ENCODE measurements at places on chromosomes 2 and 18.

- DNase-seq = no peak
These were observed 109.3 kb downstream of the FHOD3 start for GRCh38 chr18:36406805-36407204.

GRCh38 chr2:189608170-189608569 is 27.6 kb upstream of the SLC40A1 start:
- DNase-seq = no peak

GRCh38 chr2:138752197-138752956 is 27.8 kb downstream of the NXPH2 start:
- no peak for DNase-seq

GRCh38 chr2:17191223-17191622 is 327.0 kb downstream of the RAD51AP2 start:
- DNase-seq = no peak

DNA sequence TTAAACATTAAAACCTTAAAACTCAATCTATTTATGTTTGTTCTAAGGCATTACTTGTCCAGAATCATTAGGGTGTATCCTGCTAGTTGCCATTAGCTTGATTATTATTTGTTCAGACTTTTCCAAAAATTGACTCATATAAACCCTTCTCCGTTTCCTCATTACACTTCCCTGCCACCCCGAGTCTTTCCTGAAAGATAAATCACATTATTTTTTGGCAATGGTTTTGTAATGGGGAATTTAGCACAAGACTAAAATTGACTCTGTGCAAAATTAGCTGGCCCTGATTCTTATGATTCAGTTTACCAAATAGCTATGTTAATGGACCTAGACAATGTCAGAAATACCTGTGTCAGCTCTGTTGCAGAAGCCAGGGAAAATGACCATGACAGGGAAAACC is 112.2 kb upstream of the NT5C1B start:
- DNase-seq = no peak

GRCh38 chr2:28282861-28283646 is 109.6 kb upstream of the FOSL2 start:
- no peak for DNase-seq

DNA sequence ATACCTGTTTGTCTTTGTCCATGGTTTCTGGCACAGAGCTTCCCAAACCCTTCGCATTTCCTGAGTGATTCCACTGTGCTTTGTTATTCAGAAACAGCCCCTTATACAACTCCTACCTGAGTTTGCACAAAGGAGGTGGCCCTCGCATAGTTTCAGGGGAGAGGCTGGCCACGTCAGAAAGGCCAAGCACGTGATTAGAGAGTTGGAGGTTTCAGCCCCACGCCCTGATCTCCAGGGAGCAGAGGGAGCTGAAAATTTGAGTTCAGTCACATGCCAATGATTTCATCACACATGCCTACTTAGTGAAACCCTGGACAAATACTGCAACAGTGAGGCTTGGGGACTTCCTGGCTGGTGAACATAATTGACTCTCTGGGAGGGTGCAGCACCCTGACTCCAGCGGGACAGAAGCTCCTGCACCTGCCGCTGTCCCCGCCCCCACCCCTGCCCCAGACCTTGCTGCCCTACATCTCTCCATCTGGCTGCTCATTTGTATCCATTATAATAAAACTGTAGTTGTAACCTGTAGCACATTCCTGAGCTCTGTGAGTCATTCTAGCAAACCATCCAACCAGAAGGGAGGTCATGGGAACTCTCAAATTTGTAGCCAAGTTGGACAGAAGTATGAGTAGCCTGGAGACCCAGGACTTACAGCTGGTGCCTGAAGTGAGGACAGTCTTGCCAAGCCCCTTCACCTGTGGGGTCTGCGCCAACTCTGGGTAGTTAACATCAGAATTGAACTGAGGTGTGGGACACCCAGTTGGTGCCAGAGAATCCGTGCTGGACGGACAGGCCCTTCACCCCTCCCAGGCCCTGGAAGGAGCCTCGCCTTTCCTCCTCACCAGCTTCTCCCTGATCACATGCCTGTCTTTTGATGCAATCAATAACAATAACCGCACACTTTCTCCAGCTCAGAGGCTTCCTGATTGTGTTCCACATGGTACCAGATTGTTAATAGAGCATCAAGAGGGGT is 224.3 kb downstream of the ANAPC1 start:
- DNase-seq = no peak

DNA sequence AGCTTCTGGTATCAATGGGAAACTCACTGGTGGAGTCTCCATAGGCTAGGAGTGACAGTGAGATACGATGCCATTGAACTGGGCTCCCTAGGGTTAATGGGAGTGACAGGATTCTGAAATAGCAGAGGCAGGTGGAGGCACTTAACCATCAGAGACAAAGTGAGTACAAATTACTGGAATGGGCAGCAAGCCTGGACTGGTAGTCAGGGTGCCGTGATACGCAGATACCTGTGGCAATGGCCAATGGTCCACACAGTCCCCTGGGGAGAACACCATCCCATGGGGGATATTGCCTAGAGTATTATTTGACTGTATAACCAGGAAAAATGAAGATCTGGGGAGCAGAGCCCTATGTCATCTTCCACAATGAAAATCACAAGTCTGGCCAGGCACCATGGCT is 17.3 kb downstream of the CHCHD5 start:
- no peak for DNase-seq

- DNase-seq = no peak
These were observed 3.7 kb downstream of the NEURL3 start for GRCh38 chr2:96501471-96501874.

DNA sequence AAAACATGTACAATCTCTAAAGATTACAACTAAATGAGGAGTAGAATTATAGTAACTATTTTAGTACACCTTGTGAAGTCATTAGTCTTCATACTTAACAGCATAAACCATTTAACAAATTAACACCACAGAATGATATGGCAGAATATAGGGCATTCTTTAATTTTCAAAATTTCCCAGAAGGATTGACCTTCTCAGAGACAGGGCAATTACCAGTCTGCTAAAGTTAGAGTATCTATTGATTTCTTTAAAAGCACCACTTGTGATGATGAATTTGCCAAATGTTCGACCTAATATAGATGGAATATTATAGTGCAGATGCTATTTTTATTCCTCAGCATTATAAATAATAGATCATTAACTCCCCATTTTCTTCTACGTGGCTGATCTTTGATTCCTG is 192.6 kb downstream of the DPP4 start:
- DNase-seq = no peak

DNA sequence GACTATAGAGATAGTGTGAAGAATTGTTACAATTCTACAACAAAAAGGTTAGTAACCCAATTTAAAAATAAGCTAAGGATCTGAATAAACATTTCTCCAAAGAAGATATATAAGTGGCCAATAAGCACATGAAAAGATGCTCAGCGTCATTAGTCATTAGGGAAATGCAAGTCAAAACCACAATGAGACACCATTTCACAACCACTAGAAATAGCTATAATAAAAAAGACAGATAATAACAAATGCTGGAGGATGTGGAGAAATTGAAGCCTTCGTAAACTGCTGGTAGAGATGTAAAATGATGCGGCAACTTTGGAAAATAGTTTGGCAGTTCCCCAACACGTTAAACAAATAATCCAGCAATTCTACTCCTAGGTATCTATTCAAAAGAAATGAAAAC is 366.5 kb upstream of the POU3F3 start:
- DNase-seq = no peak

- no peak for DNase-seq
These were observed 332.4 kb upstream of the MYT1L start for GRCh38 chr2:2663401-2664036.

DNA sequence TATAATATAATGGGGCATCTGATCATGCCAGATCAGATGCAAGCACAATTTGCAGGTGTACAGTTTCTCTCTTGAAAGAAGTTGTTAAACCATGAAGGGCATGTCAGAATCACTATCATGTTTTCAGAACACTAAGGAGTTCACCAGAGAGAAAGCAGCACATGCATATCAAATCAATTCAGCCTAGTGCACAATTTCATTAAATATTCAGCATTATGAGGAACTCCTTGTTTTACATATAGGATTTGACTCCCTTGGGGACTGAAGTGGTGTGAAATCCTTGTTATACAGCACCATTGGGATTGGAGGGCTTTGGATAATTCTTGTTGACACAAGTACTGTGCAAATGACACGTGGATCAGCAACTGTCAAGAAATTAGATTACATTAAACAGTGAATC is 562.1 kb upstream of the KLHL29 start:
- no peak for DNase-seq

DNA sequence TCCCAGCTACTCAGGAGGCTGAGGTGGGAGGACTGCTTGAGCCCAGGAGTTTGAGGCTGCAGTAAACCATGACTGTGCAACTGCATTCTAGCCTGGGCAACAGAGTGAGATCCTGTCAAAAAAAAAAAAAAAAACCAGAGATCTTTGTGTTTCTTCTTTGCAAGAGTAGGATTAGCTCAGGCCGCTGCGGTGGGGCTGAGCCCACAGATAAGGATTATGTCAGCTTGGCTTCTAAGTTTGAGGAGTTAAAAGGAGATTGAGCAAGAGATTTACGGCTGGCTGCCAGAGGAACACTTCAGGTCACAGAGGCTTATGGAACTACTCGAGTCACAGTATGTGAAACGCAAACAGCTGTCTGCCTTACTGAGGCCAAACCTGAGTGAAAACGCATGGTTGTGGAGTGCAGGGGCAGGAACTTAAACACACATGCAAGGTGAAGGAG is 146.7 kb upstream of the L3MBTL4 start:
- DNase-seq = no peak

GRCh38 chr2:101828257-101828656 is 130.8 kb downstream of the MAP4K4 start:
- DNase-seq = no peak

- DNase-seq = no peak
These were observed 237.6 kb upstream of the RGPD4 start for GRCh38 chr2:107589079-107589491.

DNA sequence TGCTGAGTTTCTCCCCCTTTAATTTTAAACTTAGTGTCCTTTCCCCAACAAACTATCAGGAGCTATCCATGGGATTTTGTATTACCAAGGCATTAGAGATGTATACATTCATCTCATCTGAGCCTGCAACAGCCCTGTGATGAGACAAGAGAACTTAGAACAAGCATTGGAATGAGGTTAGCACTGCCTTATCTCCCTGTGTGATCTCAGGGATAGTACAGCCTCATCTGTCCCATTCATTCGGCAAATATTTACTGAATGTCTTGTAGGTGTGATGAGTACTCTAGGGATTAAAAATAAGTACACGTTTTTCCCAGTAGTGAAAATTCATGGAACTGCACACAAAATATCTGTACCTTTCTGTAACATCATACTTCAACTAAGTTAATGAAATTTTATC is 45.6 kb downstream of the PAIP2B start:
- DNase-seq = no peak

GRCh38 chr2:69983392-69983966 is 22.0 kb upstream of the ASPRV1 start:
- DNase-seq = no peak

GRCh38 chr2:241391892-241392665 is 36.0 kb downstream of the FARP2 start:
- DNase-seq = no peak

DNA sequence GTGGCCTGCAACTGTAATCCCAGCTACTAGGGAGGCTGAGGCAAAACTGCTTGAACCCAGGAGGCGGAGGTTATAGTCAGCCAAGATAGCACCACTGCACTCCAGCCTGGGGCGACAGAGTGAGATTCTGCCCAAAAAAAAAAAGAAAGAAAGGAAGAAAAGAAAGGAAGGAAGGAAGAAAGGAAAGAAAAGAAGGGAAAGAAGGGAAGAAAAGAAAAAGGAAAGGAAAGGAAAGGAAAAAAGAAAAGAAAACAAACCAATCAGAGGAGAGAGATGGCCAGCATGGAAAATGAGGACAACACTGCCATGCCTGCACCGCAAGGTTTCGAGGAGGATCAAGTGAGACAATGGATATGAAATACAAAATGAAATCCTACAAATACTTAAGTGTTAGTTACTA is 34.7 kb downstream of the NOL10 start:
- no peak for DNase-seq

DNA sequence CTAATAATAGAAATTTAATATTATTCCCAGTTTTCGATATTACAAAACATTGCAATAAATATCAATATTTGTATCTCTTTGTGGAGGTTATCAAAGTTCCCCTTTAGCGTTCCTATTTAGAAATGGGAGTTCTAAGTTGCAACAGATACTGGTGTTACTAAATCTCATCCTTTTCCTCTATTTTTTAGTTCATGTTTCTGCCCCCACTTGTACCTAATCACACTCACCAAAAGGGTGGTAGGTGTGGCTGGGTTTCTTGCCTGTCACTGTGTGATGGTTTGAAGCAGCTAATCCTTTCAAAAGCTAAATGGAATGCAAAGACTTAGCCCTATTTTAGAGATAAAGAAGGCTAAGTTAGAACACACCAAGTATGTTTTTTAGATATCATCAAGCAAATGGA is 997.9 kb downstream of the TSN start:
- no peak for DNase-seq

DNA sequence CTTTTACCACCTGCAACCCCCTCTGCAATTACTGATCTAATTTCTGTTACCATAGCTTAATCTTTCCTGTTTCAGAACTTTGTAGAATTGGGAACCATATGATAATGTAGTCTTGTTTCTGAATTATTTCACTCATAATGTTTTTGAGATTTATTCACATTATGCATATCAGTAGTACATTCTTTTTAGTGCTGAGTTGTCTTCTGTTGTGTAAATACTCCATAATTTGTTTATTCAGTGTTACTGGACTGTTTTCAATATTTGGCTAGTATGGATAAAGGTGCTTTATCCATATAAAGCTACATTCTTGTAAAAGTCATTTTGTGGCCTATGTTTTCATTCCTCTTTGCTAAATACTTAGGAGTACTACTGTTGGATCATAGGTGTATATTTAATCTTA is 152.5 kb downstream of the TAF4B start:
- no peak for DNase-seq

DNA sequence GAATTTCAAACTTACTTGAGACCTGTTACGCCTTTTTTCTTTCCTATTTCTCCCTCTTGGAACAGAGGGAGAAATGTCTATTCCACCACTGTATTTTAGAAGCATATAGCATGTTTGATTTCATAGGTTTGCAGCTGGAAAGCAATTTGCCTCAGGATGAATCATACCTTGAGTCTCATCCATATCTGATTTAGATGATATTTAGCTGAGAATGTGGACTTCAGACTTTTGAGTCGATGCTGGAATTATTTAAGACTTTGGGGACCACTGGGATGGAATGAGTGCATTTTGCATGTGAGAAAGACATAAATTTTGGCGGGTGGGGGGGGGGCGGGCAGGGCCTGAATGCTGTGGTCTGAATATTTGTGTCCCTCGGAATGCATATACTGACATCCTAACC is 282.7 kb upstream of the STON1 start:
- no peak for DNase-seq

DNA sequence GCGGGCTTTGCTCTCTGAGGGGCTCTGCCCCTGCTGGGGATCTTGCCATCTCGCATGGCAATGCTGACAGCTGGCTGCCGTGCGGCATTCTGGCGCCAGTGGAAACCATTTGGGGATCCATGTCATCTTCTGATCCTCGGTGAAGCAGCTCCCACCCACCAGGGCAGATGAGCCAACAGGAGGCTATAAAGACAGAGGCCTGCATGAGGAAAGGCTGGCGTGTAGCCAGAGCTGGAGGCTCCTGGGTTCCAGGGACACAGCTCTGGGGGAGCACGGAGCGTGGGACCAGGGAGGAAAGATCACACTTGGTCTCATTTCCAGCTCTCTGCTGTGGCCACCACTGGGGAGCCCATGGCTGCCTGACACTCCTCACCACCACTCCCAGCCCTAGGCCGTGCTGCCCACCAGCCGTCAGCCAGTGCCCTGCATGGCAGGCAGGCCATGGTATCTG is 145.8 kb downstream of the ZFP36L2 start:
- DNase-seq = no peak

- DNase-seq = no peak
These were observed 329.0 kb upstream of the LRATD1 start for GRCh38 chr2:14303366-14304115.
